Kidney (tissue), 22 donors: ENCODE measurements at places on chromosomes 13 and 19. TPM values are rescaled to one million over a fixed set of nuclear protein-coding genes. Genes with fewer than 3 reads are reported as not detected.

Gene MYO16
- total RNA-seq, result 0.22 TPM

Gene OR7D2
- total RNA-seq, result not detected

Gene SLC8A2
- 0.94 TPM for total RNA-seq

Gene LILRB5
- total RNA-seq, result 5.9 TPM

Gene CCDC61
- total RNA-seq, result 22.2 TPM

Gene RFPL4A
- 0.41 TPM for total RNA-seq

Gene ZNF582
- 5.0 TPM for total RNA-seq

Gene GNG7
- total RNA-seq, result 9.9 TPM

GRCh38 chr13:41018602-41018948 lies 541 bp downstream of the ELF1 start:
- DNase-seq, result no peak

GRCh38 chr13:76873445-76873844 lies 12.8 kb downstream of the KCTD12 start:
- DNase-seq, result no peak

DNA sequence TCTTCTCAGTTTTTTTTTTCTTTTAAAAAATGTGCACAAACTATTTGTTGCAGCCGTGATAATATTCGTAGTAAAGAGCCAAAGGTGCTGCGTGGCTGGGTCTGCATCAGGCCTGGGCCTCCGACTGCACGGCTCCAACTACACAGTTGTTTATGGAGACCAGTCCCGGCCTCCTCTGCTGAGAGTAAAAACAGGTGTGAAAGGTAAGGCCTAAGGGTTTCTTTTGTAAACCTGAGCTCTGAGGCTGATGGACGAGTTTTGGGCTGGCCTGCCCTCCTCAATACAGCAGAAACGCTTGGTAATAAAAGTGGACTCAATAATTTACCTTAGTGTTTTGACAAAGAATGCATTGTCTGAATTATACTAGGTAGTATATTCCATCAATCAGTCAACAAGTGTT lies 3.9 kb downstream of the MBNL2 start:
- DNase-seq, result no peak

- DNase-seq, result peak; percentile 56
Observed at GRCh38 chr13:98450026-98450425, 126.9 kb downstream of the STK24 start.

- peak; percentile 76 for DNase-seq
Observed at GRCh38 chr19:30666301-30666803, 294.2 kb downstream of the ZNF536 start.

GRCh38 chr19:29843180-29844051 lies 31.6 kb downstream of the CCNE1 start:
- DNase-seq, result peak; percentile 86

- DNase-seq, result no peak
Observed at GRCh38 chr13:52868190-52868589, 19.8 kb upstream of the PCDH8 start.

DNA sequence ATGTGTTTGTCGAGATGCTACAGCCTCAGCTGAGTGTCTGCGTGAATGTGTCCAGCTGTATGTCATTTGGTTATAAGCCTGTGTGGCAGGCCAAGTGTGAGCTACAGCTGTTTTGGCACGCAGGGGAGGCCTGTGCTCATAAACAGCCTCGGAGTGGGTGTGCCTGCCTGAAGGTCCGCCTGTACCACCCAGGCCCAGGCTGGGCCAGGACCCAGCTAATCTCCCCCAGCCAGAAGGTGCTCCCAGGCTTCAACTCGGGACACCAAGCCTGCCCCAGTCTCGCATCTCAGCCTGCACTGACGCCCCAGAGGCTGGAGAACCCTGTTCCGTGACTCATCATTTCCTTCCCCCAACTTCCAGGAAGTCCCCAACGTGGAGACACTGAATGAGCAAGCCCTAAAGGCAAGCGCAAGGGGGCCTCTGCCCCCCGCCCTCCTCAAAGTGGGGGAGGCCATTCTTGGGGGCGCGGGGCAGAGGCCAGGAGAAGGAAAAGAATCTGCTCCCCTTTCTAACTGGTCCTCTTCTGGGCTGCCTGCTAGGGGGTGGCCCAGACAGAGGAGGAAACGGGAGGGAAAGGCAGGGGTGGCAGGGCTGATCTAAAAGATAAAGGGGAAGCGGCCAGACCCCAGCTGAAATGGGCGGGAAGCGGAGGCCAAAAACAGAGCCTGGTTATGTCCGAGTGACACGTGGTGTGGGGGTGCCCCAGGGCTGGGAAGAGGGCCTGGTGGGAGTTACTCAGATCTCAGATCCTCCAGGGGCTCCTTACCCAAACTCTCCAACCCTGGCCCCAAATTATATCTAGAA lies 2.0 kb downstream of the SLC1A5 start:
- peak; percentile 59 for DNase-seq

- no peak for DNase-seq
Observed at GRCh38 chr19:29089315-29089870, 123.6 kb downstream of the UQCRFS1 start.

DNA sequence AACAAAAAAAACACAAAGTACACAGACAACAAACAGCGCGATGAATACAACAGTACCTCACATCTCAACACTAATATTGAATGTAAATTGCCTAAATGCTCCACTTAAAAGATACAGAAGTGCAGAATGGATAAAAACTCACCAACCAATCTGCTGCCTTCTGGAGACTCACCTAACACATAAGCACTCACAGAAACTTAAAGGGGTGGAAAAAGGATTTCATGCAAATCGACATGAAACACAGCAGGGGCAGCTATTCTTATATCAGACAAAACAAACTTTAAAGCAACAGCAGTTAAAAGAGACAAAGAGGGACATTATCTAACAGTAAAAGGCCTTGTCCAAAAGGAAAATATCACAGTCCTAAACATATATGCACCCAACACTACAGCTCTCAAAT lies 209.5 kb downstream of the ABCC4 start:
- no peak for DNase-seq

GRCh38 chr13:33008946-33009722 lies 7.1 kb upstream of the KL start:
- no peak for DNase-seq

DNA sequence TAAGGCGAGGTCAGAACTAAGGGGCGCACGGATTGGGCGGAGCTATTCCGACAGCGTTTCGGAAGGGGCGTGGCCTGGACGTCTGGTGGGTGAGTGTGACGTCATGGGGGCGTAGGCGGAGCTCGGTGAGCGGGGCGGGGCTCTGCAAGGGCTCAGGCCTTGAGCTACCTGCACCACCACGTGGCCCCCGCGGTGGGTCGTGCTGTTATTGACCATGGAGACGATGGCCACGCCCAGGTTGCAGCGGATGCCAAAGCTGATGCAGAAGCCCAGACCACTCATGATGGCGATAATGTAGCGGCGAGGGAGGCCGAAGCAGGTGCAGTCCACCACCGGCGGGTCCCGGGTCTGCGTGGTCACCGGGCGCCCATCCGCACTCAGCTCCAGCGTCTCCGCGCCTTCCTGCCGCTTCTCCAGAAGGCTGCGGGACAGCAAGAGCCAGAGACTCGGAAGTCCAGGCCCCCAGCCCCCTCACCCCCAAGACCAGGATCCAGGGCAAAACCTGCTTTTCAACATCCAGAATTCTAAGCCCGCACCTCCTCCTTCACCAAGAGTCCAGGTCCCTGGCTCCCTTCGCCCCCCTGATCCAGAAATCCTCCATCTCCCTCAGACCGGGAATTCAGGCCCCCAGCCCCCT lies 4.8 kb downstream of the SLC17A7 start:
- peak; percentile 60 for DNase-seq

DNA sequence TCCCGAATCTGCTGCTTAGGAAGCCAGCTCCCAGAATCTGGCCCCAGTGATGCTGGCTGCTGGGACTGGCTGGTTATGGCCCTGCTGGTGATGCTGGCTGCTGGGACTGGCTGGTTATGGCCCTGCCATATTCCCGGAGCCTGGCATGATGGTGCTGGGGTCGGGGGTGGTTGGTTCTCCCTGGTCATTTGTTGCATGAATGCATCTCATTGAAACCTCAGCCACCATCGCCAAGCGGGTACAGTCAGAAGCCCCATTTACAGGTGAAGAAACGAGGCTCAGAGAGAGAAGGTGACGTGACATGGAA lies 2.1 kb downstream of the PGLYRP1 start:
- DNase-seq, result no peak

GRCh38 chr13:25268561-25268960 lies 18.7 kb downstream of the MTMR6 start:
- DNase-seq, result no peak
